ENCODE measurements at places on chromosomes 1 and 21.

GRCh38 chr1:177343445-177343844 is 172.7 kb downstream of the BRINP2 start:
- DNase-seq: no peak

- no peak for DNase-seq
Measured at GRCh38 chr21:42461881-42462877, 33.8 kb downstream of the RSPH1 start.

- DNase-seq: no peak
Measured at GRCh38 chr1:110544753-110545152, 25.8 kb upstream of the KCNA10 start.

GRCh38 chr21:14114251-14114650 is 96.5 kb downstream of the LIPI start:
- no peak for DNase-seq

DNA sequence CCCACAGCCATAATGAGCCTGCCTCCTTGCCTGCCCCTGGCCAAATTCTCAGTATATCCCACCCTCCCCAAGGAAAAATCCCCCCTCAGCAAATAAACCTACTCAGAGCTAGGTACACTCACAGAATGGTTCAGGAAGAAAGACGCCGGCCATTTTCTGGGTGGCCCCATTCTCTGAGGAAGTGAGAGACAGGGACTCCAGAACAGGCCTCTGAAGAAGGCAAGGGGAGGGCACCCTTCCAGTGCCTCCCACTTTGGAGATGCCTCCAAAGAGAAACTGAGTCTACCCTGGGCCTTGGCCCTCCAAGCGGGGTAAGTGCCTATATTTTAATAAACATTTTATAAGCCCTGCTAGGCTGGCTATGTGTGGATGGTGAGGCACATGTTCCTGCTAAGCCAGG is 2.3 kb downstream of the PACC1 start:
- DNase-seq: no peak

GRCh38 chr1:159825564-159825963 is 1.1 kb upstream of the SLAMF8 start:
- no peak for DNase-seq

- no peak for DNase-seq
Measured at GRCh38 chr1:217734973-217735372, 103.8 kb downstream of the SPATA17 start.

- no peak for DNase-seq
Measured at GRCh38 chr1:225899044-225899925, 10.3 kb upstream of the LEFTY1 start.

- no peak for DNase-seq
Measured at GRCh38 chr1:40901886-40902852, 40.0 kb upstream of the CITED4 start.

GRCh38 chr1:32966900-32967299 is 2.3 kb upstream of the RNF19B start:
- DNase-seq: no peak

- DNase-seq: no peak
Measured at GRCh38 chr1:220908757-220909156, 29.5 kb downstream of the HLX start.

DNA sequence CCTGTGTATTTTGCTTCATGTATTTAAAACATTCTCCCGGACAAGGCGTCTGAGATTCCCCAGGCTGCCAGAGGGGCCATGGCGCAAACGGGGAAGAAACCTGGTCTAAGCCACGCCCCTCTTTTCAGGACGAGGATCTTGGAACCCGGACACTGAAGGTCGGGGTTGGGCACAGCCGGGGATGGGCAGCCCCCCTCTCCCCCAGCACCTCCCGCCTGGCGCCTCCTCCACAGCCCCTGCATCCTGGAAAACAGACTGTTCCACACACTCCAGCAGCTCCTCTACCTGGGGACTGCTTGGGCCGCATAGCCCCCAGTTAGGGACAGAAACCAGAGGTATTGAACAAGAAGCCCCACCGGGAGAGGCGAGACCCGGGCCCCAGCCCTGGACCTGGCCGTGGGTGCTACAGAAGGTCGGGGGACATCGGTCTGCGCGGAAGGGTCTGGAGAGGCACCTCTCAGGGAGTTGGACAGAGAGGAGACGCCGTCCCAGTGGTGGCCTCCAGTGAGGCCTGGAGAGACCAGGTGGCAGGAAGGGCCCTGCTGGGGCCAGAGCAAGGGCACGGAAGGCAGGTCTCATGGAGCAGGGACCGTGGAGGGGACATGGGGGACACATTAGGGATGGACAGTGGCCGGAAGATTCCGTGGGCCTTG is 5.4 kb downstream of the TP73 start:
- DNase-seq: no peak

DNA sequence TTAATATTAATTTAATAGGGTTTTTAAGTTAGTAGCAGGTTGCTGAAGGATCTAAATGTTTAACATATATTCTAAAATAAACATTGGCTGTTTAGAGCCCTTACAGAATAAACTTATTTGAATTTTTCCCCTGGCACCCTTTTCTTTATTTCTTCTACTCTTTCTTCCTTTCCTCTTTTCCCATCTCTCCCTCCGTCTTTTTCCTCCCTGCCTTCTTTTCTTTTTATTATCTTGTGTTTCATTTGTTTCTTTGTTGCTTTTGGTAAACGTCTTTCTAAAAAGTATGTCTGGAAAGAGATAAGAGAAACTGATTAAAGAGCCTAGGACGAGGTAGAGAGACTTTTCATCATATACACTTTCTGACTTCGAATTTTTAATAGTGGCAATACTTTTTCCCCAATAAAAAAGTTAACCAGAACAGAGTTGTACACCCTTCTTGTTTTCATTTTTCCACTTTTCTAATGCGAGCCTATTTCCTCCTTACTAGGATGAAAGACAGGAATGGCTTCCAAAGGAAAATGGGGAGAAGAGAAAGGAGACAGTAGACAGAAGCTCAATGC is 39.5 kb upstream of the ATF3 start:
- DNase-seq: no peak

DNA sequence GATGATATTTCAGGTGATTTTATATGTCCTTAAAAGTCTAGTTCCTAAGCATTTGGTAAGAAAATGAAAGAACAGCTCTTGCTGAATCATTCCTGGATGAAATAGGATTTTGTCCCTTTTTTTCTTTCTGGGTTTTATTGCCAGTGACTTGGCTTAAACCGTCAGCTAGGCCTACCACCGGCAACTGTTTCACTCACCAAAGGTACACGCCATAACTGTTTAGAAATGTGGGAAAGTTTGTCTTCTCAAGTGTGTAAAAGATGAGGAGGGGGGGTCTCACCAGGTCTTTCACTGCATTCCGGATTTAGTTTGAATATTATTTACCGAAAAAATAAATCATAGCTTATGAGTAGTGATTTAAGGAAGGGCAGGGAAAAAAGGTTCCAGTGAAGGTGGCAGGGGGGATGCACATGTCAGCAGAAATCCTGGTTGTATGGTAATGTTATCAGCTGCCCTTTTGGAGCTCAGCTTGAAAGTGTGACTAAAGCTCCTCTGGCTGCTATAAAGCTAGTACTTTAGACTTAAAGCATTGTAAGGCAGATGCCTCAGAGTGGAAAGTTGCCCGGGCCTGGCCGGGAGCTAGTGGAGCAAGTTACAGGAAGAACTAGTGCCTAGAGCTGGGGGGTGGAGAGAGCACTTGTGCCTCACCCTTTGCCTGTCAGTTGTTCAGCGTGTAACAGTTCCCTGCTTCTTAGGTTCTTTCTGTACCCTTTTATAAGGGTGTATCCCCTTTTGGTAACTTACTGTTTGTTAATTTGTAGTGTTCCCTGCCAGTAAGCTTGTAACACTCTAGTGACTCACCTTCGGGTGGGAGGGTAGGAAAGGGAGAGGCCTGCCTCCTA is 3.1 kb downstream of the ATP1A1 start:
- peak; percentile 35 for DNase-seq

DNA sequence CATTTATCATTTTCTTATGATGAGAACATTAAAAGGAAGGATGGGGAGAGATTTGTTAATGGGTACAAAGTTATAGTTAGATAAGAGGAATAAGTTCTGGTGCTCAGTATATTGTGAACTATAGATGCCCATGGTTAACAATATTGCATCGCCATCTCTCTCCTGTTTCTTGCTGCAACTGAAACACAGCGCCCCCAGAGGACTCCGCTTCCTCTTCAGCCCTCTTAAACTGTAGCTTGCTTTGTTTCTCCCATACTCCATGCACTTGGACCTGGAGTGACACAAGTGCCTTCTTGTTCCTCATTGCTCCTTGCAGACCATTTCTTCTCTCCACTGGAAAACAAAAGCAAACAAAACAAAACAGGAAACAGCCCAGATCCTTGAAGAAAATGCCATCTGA is 70.1 kb upstream of the NTPCR start:
- peak; percentile 34 for DNase-seq

- no peak for DNase-seq
Measured at GRCh38 chr1:28031173-28031572, 57.2 kb downstream of the EYA3 start.

Measured in midbrain (tissue), 1 donor.